ENCODE measurements at places on chromosomes 16 and 17.

GRCh38 chr17:17910060-17910459 is 62.1 kb downstream of the TOM1L2 start:
- no peak for DNase-seq

- DNase-seq: peak; percentile 58
These were observed 9.2 kb downstream of the TBKBP1 start for GRCh38 chr17:47703191-47703591.

DNA sequence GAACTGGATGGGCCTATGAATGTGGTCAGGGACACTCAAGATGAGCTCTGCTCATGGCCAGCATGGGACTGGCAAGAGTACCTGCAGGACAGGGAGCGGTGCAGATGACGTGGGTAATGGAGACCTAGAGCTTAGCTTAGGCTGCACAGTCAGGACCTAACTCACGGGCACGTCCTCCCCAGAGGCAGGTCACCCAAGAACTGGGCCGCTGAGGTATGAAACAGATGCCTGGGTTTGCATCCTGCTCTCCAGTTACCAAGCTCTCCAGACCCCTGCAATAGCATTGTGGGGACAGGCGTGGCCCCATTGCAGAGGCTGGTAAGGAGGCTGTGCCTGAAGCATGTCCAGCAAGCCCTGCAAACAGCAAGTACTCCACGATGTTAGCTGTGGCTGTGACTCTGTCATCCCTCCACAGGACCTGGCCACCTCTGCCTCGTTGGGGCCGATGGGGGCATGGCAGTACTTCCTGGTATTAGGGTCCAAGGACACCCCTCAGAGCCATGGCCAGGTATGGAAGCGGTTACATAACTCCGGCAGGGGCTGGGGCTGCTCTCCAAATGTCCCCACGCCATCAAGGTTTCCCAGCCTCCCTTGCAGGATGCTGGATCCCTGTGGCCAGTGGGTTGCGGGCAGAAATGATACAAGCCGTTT is 37.5 kb upstream of the RBFOX3 start:
- DNase-seq: no peak

- DNase-seq: no peak
These were observed 7.4 kb downstream of the GLIS2 start for GRCh38 chr16:4323071-4323844.
